ENCODE measurements at places on chromosomes 13 and 19.

DNA sequence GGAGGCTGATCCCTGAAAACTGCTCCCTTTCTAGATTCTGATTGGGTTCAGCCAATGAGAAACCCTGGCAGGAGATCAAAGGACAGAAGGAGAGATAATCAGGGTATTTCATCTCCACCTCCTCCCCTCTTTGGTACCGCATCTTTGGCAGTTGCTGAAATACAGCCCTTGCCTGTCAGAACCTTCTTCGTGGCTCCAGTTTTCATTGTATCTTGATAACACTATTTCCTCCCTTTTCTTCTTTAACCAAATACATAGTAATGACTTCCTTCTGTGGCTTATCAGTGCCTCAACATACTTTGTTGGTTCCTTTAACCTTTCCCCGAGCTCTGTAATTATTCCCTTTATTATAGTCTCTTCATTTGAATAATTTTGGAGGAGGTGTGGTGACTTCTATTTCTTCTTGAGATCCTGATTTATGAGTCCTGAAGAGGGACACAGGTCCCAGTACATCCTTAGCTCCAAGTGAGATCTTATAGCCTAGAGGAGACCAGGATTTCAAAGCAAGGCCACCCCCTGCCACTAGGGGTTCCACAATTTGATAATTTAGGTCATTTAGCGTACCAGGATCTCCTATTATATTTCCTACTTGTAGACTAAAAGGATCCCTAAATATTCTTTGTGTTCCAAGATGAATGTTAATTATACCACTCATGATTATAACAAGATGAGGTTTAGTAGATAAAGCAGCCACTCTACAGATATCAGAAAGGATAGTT is 98.0 kb downstream of the EDNRB start:
- DNase-seq = no peak

- no peak for DNase-seq
Observed at GRCh38 chr19:21789466-21790085, 22.2 kb upstream of the ZNF100 start.

DNA sequence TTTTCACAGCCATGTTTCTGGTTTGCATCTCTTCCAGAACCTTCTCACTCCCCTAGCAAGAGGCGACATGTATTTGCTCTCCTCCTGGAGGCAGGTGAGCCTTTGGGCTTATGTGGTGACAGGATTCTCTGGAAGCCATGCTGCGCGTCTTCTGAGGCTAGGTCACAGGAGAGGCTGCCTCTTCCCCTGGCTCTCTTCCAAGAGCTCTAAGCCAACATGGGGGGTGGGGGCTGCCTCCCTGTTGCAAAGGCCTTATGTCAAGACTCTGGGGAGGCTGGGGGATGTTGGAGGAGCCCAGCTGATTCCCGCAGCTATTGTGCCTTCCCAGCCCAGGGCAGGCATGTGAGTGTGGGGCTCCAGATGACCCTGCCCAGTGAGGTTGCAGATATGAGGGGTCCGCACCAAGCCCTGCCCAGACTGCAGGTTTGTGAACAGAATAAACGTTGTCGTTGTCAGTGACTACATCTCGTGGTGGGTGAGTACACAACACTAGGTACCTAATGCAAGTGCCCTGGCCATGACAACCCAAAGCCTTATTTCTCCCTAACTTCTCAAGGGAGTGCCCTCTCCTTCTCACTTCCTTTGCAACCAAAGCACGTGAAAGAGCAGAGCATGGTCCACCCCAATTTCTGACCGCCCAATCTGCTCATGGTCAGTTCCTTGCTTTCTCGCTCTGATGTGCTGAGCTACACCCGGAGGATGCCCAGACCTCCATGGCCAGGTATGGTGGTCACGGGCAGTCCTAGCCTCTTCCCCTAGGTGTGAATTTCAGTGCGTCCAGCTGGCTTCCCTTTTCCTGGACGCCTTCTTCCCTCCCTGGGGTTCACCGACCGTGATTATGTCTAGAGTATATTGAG is 44.9 kb downstream of the TEX29 start:
- no peak for DNase-seq

GRCh38 chr13:105432438-105432837 is 1103.0 kb downstream of the EFNB2 start:
- no peak for DNase-seq

GRCh38 chr19:37926255-37926654 is 19.2 kb downstream of the SIPA1L3 start:
- DNase-seq = no peak

DNA sequence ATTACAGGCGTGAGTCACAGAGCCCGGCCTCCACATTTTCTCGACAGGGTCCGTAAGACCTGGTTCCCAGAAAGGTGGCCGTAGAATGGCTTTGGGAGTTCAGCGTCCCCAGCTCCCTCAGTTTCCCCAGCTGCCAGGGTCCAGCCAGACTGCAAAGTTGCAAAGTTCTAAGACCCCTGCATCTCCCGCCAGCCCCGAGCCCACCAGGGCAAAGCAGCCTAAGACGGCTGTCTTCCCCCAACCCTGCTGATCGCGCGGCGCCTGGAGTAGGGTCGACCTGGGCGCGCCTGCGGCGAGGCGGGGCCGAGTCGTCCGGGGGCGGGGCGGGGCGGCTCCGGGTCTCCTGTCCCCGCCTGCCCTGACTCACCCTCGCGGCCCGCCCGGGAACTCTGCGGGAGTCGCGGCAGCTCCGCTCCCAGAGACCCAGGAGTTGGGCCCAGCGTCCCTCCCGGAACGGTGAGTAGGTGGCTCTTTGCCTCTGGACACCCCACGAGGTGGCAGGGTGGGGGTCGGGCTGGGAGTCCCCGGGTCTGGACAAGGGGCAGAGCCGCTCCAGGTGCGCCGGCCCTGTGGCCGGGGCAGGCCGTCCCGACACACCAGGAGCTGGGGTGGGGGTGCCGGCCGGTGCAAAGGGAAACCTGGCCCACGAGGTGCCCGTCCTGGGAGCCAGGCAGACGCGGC is at the start of gene LRRC8E:
Gene LRRC8E, plus strand, starts transcription at position 366 of the 681 bp plus-strand sequence. CDS start 7,094 bp downstream, outside the sequence.
- DNase-seq = no peak

DNA sequence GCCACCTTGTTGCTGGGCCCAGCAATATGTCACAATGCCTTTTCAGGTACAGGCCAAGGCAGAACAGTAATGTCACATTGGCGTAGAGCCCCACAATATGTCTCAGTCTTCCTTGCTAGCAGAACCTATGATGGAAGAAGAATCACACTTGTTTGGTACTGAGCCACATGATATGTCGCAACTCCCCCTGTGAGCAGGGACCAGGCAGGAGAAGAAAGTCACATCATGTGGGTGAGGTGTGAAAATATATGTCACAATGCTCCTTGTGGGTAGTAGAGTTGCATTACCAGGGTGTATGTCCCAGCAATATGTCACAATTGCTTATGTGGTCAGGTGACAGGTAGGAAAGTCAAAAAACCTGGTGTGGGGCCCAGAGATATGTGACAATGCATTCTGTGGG is 7.1 kb upstream of the ZNF91 start:
- no peak for DNase-seq

DNA sequence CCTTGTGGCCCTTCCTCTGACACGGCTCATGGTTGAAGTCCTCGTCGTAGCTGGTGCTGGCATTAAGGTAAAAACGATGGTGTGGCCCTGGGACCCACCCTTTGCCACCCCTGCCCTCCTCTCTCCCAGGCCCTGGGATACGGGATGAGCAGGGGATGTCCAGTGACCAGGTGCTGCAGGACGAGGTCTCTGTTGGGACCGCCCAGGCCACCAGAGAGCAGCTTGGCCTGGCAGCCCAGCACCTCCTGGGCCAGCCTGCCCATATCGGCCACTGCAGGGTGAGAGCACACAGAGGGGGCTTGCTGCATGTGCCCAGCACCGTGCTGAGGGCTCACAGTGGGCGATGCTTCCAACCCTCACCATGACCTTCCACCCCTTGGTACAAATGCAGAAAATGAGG is 6.4 kb downstream of the ACTMAP start:
- no peak for DNase-seq

DNA sequence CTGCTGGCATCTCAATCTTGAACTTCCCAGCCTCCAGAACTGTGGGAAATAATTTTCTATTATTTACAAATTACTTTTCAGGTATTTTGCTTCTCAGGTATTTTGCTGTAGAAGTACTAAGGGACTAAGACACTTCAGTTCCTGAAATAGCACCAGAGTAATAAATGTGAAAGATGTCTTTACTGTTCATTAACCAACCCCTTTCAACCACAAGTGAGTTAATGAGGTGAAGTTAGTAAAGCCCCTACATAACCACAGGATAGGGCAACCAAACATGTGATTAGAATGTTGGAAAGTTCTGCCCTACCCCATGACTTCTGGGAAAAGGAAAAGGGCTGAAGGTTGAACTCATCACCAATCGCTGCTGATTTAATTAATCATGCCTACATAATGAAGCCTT is 2.7 kb upstream of the ZNF345 start:
- no peak for DNase-seq

GRCh38 chr13:97191142-97191541 is 31.0 kb upstream of the MBNL2 start:
- DNase-seq = no peak

DNA sequence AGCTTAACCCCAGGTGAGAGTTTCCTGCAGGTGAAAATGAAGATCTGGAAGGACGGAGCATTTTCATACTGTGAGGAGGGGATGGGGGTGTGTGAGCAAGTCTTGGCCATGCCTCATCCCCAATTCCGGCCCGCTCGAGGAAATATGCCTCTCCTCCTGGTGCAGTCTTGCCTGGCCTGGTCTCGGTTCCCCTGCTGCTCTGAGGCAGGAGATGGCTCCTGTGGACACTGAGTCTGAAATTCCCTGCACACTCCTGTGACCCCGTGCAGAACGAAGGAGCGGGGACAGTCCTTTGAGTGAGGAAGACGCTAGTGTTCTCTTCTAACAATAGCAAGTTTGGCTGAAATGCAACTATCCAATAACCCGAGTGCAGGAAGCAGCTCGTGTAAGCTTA is 329 bp upstream of the ZNF439 start:
- DNase-seq = no peak

All from NCI-H187 treated with DMSO at 0.1 percent for 48 hours (cell line).